ENCODE measurements at places on chromosomes 11 and 22. TPM values are rescaled to one million over a fixed set of nuclear protein-coding genes. Genes with fewer than 3 reads are reported as not detected.

- DNase-seq, result no peak
Observed at GRCh38 chr11:20739107-20739506, 69.7 kb downstream of the NELL1 start.

DNA sequence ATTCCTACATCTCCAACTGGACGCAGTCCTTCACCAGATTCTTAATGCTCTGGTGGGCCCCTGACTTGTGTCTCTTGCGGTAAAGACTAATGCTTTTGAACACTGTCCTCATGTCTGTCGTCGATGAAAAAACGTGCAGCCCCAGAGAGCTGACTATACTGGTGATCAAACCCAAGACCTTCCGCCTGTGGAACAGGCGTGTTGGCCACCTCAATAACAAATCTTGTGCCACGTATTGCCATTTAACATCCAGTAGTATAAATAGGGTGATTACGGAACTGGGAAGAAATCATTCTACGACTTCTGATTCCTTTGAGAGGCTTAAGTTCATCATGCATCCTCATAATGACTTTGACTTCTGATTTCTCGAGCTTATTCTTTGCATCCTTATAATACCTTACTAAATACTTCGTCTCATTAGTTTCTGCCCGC is 45.6 kb downstream of the OR4D9 start:
- no peak for DNase-seq

DNA sequence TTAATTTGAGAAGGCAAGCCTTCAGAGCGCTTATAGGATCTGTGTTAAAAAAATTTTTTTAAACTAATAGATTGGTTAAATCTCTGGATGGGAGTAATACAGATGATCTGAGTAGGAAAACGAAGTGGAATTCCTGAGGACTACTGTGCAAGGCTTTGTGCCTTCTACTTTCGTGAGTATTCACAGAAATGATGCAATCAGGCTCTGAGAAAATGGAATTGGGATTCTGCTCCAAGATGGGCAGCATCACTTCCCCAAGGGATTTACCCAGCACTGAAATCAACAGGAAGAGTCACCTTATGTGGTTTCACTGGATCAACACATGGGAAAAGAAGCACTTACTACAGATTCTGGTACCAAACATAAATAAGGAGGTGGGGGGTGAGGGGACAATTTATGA is 12.5 kb downstream of the KMT5B start:
- no peak for DNase-seq

DNA sequence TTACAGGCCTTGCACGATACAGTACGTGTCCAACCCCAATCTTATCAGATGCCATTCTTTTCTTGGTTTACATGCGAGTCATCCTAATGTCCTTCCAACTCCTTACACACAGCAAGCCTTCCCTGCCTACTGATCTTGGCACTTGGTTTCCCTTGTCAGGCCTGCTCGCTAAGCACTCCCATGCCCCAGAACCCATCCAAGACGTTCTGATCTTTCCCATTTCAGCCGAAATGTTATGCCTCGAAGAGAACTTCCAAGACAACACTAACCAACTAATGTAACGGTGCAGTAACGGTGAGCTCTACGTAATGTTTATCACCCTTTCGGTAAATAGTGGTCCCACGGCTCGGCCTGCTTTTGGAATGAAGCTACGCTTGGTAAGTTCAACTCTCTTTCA is 521 bp downstream of the PES1 start:
- DNase-seq, result no peak

DNA sequence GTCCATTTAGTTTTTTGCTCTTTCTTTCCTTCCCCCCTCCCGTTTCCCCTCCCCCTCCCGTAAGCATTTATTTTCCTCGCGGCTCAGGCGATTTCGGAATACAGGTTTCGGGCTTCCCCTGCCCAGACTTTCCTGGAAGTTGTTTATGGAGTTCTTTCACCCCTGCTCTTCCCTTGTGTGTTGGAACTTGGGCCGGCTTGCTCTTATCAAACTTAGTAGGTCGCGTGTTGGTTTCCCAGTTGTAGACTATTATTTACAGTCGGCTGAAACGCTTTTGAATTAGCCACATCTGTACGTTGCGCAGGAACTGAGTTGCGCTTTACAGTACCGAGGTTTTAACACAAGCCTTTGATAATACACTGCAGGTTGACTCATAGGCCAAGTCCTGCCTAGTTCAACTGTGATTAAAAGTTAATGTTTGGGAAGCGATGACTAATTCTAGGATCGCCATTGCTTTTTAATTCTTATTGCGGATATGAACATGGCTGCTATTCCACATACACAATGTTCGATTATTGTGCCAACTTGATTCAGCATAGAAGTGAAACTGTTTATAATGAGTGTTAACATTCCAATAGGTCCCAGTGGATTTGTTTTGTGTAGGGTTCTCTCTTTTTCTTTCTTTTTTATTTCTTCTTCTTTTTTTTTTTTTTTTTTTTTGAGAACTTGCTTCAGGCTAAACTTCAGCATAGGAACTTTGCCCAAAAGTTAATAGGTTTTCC is 1.7 kb downstream of the YAP1 start:
- DNase-seq, result peak; percentile 64

DNA sequence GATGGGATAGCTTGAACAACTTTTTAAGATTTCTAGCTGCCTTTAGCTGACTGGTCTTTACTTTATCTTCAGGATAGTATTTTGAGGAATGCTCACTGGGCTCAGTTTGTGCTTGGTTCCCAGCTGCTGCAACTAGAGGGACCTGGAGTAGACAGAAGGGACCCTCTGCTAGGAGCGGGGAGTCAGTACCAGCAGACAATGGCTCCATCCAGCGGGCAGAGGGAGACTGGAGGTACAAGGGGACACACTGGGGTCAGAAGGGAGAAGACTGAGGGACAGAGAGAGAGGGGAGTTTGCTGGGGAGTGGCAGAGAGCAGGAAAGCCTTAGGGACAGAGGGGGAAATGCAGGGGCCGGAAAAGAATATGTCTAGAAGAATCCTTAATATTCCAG is 22.0 kb upstream of the ACER3 start:
- peak; percentile 23 for DNase-seq

DNA sequence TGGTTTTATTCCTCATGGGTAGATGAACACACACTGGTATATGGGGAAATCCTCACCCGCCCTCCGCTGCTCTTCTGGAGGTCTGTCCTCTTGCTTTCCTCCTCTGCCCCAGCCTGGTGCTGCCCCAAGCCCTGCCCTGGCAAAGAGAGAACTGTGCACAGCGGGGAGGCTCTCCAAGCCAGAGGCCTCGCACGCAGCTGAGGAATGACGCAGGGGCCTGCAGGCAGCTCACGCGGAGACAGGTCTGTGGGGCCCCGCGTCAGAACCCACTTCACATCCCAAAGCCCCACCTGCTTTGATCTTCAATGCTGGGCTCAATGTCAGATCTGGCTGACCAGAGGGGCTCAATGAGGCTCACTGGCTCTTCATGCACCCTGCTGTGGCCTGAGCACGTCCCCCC is 10.0 kb downstream of the GATD1 start:
- DNase-seq, result no peak

- no peak for DNase-seq
Observed at GRCh38 chr11:115924744-115925567, 420.7 kb upstream of the CADM1 start.

DNA sequence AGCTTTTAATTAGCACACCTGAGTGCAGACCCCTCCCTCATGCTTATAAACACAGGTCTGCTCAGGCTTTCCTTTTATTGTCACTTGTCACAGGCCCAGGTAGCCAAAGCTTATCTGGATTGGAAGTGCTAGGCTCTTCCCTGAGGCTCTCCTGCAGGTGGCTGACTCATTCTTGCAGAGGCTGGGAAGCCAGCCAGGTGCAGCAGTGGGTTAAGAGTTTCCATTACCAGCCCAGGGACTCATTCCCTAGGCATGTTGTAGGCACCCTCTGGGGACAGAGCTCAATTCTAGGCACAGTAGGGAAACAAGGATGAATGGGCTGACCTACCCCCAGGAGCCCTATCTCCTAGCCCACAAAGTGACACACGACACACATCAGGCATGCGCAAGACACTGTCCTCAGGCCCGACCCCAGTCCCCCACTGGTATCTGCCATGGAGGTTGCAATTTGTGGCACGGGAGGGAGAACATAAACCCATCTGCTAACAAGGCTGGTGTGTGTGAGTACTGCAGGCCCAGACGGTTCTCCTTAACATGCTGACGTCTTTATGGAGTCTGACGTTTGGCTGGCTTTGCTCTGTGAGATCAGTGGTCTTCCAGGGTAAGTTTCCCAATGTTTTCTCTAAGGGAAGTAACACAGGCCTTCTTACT is 94.2 kb downstream of the ABTB2 start:
- peak; percentile 82 for DNase-seq

Gene SMC1B
- total RNA-seq, result not detected

Gene MFRP
- total RNA-seq, result not detected

Gene PYGM
- total RNA-seq, result 2.7 TPM

Gene SHANK2
- 38.1 TPM for total RNA-seq

Data from colonic mucosa (tissue), 4 donors.